A549 treated with CORT108297 at 1 μM for 4 hours (cell line): ENCODE measurements at places on chromosomes 6 and 20. TPM values are rescaled to one million over a fixed set of nuclear protein-coding genes. Genes with fewer than 3 reads are reported as not detected.

TRIM31 gene
- total RNA-seq = 1.0 to 1.8 TPM (median 1.3 TPM) in 5 replicates

TRERF1 gene
- total RNA-seq = 5.9 to 8.4 TPM (median 7.7 TPM) in 5 replicates

PI3 gene
- 1.8 to 4.2 TPM (median 3.4 TPM) in 5 replicates for total RNA-seq

CRISP1 gene
- not detected in 5 replicates for total RNA-seq

MEI4 gene
- not detected in 5 replicates for total RNA-seq

SLA2 gene
- total RNA-seq = not detected in 5 replicates

CLVS2 gene
- total RNA-seq = 0.08 to 0.16 TPM (median 0.14 TPM) in 5 replicates

PNLDC1 gene
- 0.06 to 0.13 TPM (median 0.07 TPM) in 5 replicates for total RNA-seq

TRIM40 gene
- not detected in 5 replicates for total RNA-seq

KIF13A gene
- 18.9 to 23.2 TPM (median 20.6 TPM) in 5 replicates for total RNA-seq

OVOL2 gene
- total RNA-seq = 0.07 to 0.42 TPM (median 0.18 TPM) in 5 replicates

UQCC2 gene
- 68.5 to 114 TPM (median 97.8 TPM) in 5 replicates for total RNA-seq

ARMC2 gene
- 1.8 to 2.8 TPM (median 2.4 TPM) in 5 replicates for total RNA-seq

PLCB1 gene
- total RNA-seq = 0.23 to 0.85 TPM (median 0.70 TPM) in 5 replicates

ADGRF1 gene
- 0.16 TPM in 1 of 5 replicates, not detected in the others for total RNA-seq

FAM217A gene
- total RNA-seq = not detected in 5 replicates

GRM1 gene
- 0.02 to 0.06 TPM (median 0.03 TPM) in 3 of 5 replicates, not detected in the others for total RNA-seq

ZBTB24 gene
- total RNA-seq = 3.7 to 4.7 TPM (median 4.0 TPM) in 5 replicates

SNPH gene
- 3.7 to 5.6 TPM (median 4.9 TPM) in 5 replicates for total RNA-seq

CALHM5 gene
- 0.04 to 0.10 TPM (median 0.06 TPM) in 5 replicates for total RNA-seq

SLC35D3 gene
- total RNA-seq = 0.05 to 0.13 TPM (median 0.08 TPM) in 5 replicates
